ENCODE measurements at places on chromosomes 4 and X.

GRCh38 chr4:71187404-71188155 lies 151.2 kb upstream of the SLC4A4 start:
- peak; percentile 21 for DNase-seq

DNA sequence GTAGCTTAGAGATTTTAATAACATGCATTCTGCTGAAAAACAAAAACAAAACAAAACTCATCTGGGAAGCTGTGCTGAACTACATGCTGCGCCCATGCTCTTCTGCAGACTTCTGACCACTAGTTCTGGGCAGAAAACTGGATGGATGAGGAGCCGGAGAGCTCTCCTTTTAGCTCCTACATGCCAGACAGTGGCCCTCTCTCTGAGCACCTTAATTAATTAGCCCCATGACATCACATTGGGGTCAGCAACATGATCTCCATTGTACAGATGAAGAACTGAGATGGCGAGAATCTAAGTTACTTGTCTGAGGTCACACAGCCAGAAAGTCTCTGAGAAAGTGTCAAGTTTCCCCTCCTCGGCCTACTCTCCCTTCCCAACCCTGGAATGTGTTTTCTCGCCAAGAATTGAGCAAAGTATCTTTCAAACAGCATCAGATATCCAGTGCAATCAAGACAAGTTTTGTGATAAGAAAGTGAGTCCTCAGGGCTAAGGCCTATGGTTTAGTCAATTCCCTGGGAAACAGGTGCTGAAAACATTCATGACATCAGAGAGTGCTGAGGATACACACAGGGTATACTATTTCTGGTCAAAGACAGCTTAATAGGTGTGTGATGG lies 21.6 kb downstream of the SCD5 start:
- DNase-seq: no peak

GRCh38 chrX:45344594-45344993 lies 143.9 kb upstream of the DIPK2B start:
- no peak for DNase-seq

DNA sequence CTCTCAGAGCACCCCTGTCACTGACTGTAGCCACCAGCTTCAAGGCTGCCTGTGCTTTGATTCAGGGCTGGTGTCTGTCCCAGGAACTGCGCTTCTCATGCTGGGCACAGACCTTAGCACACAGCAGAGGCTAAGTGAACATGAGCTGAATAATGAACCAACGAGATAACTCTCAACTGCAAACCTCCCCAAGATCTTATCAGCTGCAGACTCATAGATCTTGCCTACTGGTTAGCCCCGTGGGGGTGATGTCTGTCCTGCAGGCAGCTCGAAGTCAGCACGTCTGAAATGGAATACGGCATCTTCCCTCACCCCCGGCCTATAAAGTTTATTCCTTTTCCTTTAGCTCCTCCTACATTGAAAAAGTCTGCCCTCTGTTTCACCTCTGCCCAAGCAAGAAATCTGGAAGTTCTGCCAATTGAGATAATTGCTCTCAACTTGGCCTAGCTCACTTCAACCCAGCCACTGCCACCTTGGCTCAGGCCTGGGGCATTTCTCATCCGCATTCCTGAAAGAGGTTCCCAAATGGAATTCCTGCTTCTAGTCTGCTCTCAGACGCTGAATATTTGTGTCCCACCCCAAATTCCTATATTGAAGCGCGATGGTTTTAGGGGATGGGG lies 73.7 kb downstream of the GATB start:
- DNase-seq: no peak

GRCh38 chr4:54400802-54401201 lies 171.7 kb downstream of the PDGFRA start:
- no peak for DNase-seq

DNA sequence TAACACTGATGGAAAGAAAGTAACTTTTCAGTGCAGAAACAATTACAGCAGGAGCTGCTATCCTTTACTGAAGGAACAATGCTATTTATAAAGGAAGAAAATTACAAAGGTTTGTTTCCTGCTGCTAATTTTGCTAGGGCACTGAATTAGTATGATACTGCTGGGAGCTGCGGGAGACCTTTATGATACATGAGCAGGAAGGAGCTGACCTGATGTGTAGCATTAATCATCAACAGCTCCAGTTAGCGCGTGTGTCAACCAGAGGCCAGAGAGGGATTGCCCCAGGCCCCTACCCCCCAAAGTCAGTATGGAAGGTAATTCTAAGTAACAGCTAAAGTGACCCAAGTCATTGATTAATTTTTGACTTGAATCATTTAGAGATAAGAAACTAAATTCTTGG lies 728.9 kb downstream of the PCDH18 start:
- DNase-seq: no peak

DNA sequence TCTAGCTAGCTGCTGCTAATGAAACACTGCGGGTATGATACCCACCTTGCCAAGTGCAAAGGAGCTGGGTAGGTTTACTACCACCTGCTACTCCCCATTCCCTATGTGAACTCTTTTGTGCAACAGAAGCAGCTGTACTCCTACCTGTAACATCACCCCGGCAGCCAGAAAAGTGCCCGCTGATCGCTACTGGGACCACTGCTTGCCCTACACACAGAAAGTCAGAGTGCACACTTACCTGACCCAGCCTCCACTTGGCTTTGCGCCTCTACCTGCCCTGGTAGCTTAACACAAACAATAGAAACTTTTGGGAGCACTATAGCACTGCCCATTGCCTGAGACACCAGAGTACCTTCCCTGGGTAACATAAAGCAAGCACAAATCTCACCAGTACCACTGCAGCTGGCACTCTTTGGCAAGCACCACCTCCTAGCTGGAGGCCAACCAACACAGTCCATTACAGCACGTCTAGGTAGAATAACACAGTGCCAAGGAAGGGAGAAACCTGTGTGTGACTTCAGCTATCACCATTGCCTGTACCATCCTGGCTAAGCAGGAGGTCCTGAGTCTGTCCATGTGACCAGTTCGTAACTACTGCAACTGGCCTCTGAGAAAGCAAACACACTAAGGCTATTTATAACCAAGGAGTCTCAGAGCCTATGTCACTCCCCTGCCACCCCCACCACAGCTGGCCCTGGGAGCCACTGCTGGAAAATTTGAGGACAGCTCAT lies 80.1 kb downstream of the CENPC start:
- DNase-seq: no peak

DNA sequence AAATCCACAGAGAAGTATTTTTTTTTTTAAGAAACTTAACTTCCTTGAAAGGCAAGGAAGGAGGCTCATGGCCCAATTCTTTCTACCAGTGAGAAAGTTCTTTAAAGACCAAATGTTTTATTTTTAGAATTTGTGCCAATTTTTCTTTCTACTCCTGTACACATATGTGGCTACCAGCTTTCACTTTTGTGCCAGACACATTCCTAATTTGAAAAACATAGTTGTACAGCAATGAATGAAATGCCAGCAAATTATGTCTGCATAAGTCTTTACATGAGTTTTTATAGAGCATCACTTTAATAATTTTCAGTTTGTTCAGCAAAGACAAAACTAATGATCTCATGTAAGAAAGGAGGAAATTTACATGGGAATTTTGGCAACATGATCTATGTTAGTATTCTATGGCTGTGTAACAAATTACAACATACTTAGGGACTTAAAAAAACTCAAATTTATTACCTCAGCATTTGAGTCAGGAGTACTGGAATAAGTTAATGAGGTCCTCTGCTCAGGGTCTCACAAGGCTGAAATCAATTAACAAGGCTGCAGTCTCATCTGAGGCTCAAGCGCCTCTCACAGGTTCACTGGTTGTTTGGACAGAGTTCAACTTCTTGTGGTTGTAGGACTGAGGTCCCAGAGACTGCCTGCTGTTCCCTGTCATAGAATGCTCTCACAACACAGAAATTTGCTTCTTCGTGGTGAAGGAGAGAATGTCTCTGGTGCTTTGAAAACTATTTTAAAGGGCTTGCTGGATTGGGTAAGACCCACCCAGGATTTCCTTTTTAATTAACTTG lies 678.2 kb upstream of the FAM241A start:
- DNase-seq: no peak

DNA sequence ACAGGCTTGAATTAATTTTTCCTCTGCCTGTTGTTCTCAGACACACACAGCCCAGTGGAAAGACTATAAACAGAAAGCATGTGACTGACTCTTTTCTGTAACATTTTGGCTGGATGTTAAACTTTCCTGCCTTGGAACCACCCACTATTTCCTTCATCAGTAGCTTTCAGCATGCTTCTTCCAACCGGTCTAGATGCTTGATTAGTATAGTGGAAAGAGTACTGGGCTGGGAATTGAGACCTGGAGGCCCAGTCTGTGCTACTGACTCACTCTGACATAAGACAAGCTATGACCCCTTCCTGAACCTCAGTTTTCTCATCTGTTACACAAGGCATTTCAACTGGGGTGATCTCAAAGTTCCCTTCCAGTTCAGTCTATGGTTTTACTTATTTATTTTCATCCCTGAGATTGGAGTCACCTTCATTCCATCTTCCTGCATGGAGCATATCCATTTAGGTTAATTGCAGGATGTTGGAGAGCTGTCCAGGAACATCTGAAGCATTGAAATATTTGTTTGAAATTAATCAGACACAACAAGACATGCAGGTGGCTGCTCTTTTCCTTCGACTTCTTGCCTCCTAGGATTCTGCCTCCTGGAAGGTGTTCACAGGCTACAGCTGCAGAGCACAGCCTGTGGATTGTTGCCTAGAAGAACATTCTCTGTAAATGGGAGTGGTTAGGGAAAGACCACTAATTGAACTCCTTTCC lies 173.4 kb downstream of the RTL9 start:
- no peak for DNase-seq

GRCh38 chr4:94507281-94507680 lies 55.5 kb downstream of the PDLIM5 start:
- DNase-seq: no peak

DNA sequence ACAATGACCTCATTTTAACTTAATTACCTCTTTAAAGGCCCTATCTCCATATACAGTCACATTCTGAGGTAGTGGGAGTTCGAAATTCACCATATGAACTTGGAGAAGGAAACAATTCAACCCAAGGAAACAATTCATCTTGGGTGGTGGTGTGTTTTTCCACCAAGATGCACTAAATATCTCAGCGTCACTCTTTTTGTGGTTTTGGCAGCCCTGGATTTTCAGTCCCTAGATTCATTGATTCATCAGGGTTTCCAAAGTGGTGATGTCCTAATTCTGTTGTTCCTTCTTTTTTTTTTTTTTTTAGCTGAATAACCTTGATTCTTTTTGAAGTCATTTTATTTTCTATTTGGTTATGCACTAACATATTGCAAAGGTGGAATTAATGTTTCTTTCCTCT lies 162.6 kb upstream of the RAPGEF2 start:
- DNase-seq: no peak

DNA sequence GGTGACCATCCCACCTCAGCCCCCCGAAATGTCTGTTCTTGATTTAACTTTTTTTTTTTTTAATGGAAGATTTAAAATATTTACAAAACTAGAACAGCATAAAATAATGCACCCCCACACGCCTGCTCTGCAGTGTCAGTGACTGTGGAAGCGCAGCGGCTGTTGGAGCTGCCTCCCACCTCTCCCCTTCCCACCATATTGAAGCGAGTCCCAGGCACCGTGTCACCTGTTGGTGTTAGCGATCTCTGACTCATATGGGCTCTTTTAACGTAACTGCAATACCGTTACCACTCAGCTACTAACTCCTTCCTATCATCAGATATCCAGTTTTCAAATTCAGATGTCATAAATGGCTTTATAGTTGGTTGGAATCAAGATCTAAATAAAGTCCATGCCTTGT lies 17.1 kb upstream of the TADA2B start:
- no peak for DNase-seq

GRCh38 chrX:13309631-13310030 lies 10.2 kb downstream of the ATXN3L start:
- DNase-seq: no peak

GRCh38 chrX:13419918-13420317 lies 100.1 kb upstream of the ATXN3L start:
- no peak for DNase-seq

- no peak for DNase-seq
Measured at GRCh38 chr4:33150525-33150910, 2430.3 kb downstream of the PCDH7 start.

DNA sequence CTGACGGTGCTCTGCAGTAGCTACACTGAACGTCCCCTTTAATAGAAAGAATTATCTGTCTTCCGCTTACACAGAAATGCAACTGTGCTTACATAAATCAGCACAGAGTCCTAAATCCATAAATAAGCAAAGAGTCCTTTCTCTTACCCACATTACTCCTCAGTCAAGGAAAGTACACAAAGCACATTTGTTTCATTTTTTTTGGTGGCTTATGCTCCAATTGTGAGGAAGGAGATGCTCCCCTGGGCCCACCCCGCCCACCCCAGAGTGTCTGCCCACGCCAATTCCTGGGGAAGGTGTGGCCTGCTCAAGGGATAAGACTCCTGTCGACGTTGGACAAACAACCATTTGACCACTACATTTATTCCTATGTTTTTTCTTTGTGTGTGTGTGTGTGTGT lies 53.8 kb downstream of the CPLX1 start:
- DNase-seq: no peak
